Cardiac ventricle fibroblast (primary cell): ENCODE measurements at places on chromosomes 5 and 9. TPM values are rescaled to one million over a fixed set of nuclear protein-coding genes. Genes with fewer than 3 reads are reported as not detected.

Gene SHISAL2B
- total RNA-seq, result not detected in 2 replicates

Gene PCDHA1
- total RNA-seq, result 0.05 TPM in 1 of 2 replicates, not detected in the other

Gene ZFP2
- total RNA-seq, result 1.3 and 2.8 TPM in 2 replicates

Gene INSL4
- not detected in 2 replicates for total RNA-seq

Gene STKLD1
- total RNA-seq, result 0.34 TPM in 1 of 2 replicates, not detected in the other

Gene NR3C1
- total RNA-seq, result 29.1 and 31.5 TPM in 2 replicates

Gene LHX6
- 0.05 and 0.81 TPM in 2 replicates for total RNA-seq

Gene TSSK1B
- total RNA-seq, result 0.10 and 0.12 TPM in 2 replicates

Gene STOM
- 89.5 and 97.0 TPM in 2 replicates for total RNA-seq

Gene SLC34A1
- total RNA-seq, result not detected in 2 replicates
